ENCODE measurements at places on chromosomes 7 and 10. TPM values are rescaled to one million over a fixed set of nuclear protein-coding genes. Genes with fewer than 3 reads are reported as not detected.

DNA sequence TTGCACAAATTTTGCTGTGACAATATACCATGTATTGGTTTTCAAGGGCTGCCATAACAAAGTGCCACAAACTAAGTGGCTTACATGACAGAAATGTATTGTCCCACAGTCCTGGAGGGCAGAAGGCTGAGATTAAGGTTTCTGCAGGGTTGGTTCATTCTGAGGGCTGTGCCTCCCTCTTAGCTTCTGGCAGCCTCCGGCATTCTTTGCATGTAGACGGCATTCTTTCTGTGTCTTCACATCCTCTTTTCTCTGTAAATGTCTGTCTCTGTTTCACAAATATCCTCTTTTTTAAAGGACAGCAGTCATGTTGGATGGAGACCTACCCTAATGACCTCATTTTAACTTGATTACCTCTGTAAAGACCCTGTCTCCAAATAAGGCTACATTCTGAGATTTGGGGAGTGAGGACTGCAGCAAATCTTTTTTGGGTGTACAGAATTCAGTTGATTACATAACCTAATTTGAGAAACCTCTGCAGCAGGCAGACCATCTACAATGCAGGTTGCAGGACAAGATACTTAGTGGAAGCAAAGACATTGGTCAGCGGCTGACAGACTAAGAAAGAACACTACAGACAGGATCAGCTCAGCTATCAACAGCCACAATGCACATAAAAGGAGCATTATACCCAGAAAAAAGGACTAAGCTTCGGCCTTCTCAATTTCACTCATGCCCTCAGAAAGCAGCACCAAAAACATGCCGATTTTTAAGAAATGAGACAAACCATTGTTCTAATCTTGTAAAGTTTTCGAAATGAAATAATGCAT, 84.6 kb upstream of the FAM3C start:
- DNase-seq = no peak

GRCh38 chr7:91266067-91266688, 1.9 kb downstream of the FZD1 start:
- no peak for DNase-seq

- DNase-seq = no peak
Observed at GRCh38 chr7:25615593-25615992, 387.3 kb upstream of the NPVF start.

DNA sequence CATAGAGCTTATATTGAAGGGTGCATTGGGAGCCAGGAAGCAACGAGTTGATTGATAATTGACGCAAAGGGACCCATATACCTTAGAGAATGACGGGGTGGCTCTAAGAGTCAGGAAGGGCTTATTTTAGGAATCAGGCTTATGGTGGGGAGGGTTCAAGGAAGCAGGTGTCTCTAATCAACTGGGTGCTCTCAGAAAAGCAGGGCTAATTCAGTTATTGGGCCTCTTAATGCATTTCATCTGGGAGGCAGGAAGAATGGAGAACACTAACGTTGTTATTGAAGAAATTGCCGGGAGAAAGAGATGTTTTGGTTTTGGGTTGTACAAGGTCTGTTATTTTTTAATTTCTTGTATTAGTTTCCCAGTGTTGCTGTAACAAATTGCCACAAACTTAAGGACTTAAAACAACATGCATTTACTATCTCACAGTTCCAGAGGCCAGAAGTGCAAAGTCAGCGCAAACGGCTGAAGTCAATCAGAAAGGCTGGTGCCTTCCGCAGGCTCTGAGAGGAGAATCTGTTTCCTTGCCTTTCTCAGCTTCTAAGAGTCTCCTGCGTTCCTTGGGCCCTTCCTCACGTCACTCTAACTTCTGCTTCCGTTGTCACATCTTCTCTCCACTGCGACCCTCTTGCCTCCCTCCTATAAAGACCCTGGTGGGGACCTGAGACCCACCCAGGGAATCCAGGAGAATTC, 328.4 kb upstream of the C7orf33 start:
- DNase-seq = no peak

DNA sequence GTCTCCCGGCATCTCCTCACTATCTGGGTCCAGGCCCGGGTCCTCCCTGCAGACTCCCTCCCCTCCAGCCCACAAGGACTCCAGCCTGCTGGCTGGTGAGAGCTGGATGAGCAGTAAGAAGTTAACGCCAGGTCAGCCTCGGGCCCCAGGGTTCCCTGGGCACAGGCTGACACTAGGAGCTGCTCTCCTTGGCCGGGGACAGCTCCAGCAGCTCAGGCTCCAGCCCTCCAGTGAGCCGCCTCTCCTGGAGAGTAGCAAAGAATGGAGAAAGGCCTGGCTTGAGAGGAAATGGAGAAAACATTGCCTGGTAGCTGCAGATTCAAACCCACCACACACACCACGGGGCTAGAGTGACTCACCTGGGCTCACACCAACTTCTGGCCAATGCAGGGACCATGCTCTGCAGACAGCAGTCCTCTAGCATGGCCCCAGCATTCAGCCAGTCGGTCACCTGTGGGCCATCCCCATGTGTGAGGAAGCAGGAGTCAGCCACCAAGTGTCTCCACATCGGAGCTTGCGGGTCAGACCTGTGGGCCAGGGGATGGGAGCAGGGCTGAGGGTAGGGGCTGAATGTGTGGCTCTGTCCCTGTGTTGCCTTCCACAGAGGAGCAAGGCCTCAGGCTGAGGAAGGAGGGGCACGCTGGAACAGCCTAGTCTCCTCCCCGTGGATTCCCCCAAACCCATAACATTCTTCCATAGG, 6.5 kb downstream of the SAP25 start:
- DNase-seq = no peak

GRCh38 chr7:26482927-26483326, 191.3 kb downstream of the SNX10 start:
- DNase-seq = no peak

The ZNF467 gene
- 23.0 TPM for polyA plus RNA-seq

The ELFN1 gene
- 12.3 TPM for polyA plus RNA-seq

The CCDC172 gene
- polyA plus RNA-seq = not detected

All from right renal cortex interstitium (tissue), 3 donors.